Large intestine (tissue), 12 donors: ENCODE measurements at places on chromosomes 5 and 9. TPM values are rescaled to one million over a fixed set of nuclear protein-coding genes. Genes with fewer than 3 reads are reported as not detected.

The NDOR1 gene
- polyA plus RNA-seq: 12.1 TPM

The CDC26 gene
- 39.7 TPM for polyA plus RNA-seq

The LCN1 gene
- 0.09 TPM for polyA plus RNA-seq

The CCNJL gene
- 12.7 TPM for polyA plus RNA-seq

The PCDHGA3 gene
- polyA plus RNA-seq: 0.96 TPM

The CATSPER3 gene
- 1.4 TPM for polyA plus RNA-seq

The TUSC1 gene
- polyA plus RNA-seq: 13.2 TPM

The PCDHB11 gene
- polyA plus RNA-seq: 1.1 TPM

The CCDC152 gene
- 30.3 TPM for polyA plus RNA-seq

The MYMK gene
- 0.13 TPM for polyA plus RNA-seq

The SNX24 gene
- 28.4 TPM for polyA plus RNA-seq

The VCAN gene
- 82.7 TPM for polyA plus RNA-seq

The C8G gene
- 36.0 TPM for polyA plus RNA-seq

The RGMB gene
- 53.2 TPM for polyA plus RNA-seq

The PRSS3 gene
- 97.9 TPM for polyA plus RNA-seq

The PCDH12 gene
- 6.2 TPM for polyA plus RNA-seq
